WTC11 (cell line): ENCODE measurements at places on chromosomes 3 and 15.

- H3K4me1 ChIP-seq = no peaks in the 10 kb centered on the region
- no peak for DNase-seq
- H3K27me3 ChIP-seq = no peaks in the 10 kb centered on the region
- no peak overlapping the region for H3K27ac ChIP-seq
These were observed 41.1 kb downstream of the MFSD1 start for GRCh38 chr3:158842976-158843375.

DNA sequence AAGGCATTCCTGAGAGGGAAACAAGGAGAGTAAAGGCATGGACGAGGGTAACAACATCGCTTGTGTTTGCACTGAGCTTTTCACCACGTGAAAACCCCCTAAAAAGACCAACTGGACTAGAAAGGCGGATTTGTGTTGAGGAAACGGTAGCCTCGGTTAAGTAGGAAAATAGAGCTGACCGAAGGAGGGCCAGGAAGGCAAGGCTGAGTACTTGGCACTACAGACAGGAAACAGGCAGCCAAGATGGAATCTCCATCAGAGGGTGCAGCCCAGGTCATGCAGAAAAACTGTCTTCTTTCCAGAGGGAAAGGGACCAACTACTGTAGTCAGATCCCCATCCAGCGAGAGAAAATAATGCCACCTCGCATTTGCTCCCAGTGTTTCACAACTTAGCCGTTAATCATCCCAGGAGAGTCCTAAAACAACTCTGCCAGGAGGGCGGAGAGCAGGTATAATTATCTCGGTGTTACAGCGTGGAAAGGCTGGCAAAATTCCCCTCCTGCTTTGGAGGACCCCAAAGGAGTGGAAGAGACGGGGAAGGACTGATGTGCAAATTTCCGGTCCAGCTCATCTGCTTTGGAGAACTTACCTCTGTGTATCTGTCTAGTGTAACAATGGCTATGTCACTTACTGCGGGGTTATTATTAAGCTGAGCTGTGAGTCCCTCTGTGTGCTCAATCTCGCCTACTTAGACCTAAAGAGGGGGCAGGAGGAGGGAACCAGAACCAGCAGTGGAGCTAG is 77.2 kb downstream of the MYO1E start:
- H3K4me3 ChIP-seq = no peak overlapping the region
- peaks cover 65% of the 10 kb centered on the region for H3K4me1 ChIP-seq
- no peaks in the 10 kb centered on the region for H3K27me3 ChIP-seq
- no peaks in the 10 kb centered on the region for H3K36me3 ChIP-seq
- peak overlapping the region; percentile 51 for H3K27ac ChIP-seq
- no peak for DNase-seq

DNA sequence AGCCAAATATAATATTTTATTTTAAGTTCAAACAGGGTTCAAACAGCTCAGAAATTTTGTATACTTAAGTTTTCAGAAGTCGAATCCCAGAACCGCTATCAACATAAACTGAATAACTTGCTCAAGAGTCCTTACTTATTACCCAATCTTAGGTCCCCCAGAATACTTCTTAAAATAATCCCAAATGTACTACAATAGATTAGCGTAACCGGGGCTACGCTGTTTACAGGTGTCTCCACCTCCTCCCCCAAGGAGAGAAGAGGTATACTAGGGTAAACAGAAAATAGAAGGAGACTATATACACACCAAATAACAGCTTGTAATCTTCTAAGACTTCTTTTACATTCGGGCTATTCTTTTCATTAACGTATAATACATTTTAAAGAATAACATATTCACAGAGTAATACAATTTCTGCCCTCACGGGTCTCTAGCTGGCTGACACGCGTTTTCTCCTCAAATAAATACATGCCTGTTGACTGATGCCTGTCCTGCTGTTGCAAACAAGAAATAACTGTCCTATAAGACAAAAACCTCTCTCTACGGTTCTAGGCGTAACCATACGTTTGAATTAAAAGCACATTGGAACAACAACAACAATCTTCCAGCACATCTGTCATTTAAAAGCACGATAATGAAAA is 1.3 kb downstream of the DENND4A start:
- peak overlapping the region; percentile 66 for H3K27ac ChIP-seq
- peak overlapping the region; percentile 88 for H3K4me3 ChIP-seq
- DNase-seq = no peak

DNA sequence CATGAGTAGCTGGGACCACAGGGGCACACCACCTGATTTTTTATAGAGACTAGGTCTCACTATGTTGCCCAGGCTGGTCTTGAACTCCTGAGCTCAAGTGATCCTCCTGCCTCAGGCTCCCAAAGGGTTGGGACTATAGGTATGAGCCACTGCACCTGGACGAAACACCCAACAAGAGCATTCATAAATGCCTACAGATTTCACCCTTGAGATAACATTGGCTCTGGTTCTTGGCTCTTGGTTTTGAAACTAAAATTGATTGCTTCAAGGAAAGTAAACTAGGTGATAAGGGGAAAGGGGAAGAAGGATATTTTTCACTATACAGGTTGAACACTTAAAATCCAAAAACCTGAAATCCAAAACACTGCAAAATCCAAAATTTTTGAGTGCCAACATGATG is 10.3 kb downstream of the AP3S2 start:
- no peaks in the 10 kb centered on the region for H3K4me1 ChIP-seq
- H3K4me3 ChIP-seq = no peak overlapping the region
- DNase-seq = no peak
- no peak overlapping the region for H3K27ac ChIP-seq
- peaks cover 21% of the 10 kb centered on the region for H3K36me3 ChIP-seq
- H3K27me3 ChIP-seq = no peaks in the 10 kb centered on the region

DNA sequence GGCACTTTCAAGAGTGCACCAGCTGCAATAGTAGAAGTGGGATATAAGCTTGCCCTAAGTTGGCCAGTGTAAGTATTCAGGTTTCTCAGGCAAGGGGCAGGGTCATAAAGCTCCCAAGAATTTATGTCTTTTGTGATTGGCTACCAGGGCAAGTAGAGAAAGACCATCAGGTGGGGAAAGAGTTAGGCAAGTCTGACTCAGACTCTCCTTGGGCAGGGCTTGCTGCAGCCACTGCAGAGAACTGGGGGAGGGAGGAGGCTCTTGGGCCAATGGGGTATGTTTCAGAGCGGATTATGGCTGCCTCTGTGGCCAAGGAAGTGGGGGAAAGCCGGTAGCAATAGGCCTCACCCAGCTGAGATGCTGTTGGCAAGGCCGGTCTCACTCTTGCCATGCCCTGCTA is 44.6 kb upstream of the SLC25A36 start:
- no peak for DNase-seq
- no peak overlapping the region for H3K27ac ChIP-seq
- no peaks in the 10 kb centered on the region for H3K4me1 ChIP-seq
- H3K27me3 ChIP-seq = peaks cover 32% of the 10 kb centered on the region
- no peaks in the 10 kb centered on the region for H3K36me3 ChIP-seq
- no peak overlapping the region for H3K4me3 ChIP-seq

- H3K4me1 ChIP-seq = no peaks in the 10 kb centered on the region
- no peaks in the 10 kb centered on the region for H3K27me3 ChIP-seq
- DNase-seq = no peak
- H3K4me3 ChIP-seq = no peak overlapping the region
These were observed 3.3 kb downstream of the STAB1 start for GRCh38 chr3:52498137-52499054.

DNA sequence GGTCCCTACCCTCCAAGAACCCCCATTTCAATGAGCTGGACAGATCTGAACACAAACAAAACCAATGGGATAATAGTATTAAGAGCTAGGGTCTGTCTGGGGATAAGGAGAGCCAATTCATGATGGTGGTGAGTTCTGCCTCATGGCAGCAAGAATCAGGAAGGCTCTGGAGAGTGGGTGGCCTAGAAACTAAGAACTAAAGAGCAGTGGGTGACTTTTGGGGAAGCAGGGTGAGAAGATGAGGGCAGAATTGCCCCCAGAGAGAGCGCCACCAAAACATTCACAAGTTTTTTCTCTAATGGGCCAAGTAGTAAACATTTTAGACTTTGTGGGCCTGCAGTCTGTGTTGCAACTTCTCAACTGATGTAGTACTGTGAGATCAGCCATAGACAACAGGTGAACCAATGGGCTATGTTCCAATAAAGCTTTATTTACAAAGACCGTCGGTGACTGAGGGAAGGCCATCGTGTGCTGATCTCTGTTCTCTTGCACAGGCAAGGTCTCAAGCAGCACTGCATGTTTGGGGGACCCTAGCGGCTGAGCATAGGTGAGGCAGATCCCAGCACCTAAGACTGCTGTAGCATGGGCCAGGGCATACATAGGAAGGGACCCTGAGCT is 225.5 kb upstream of the ST8SIA2 start:
- no peak for DNase-seq
- H3K4me3 ChIP-seq = no peak overlapping the region
- peaks cover 39% of the 10 kb centered on the region for H3K4me1 ChIP-seq
- H3K27ac ChIP-seq = no peak overlapping the region
- no peaks in the 10 kb centered on the region for H3K36me3 ChIP-seq

GRCh38 chr15:94366781-94367180 is 135.4 kb downstream of the MCTP2 start:
- H3K36me3 ChIP-seq = no peaks in the 10 kb centered on the region
- H3K4me1 ChIP-seq = peaks cover 20% of the 10 kb centered on the region
- no peaks in the 10 kb centered on the region for H3K27me3 ChIP-seq
- H3K27ac ChIP-seq = no peak overlapping the region
- no peak overlapping the region for H3K4me3 ChIP-seq

GRCh38 chr3:150091626-150092025 is 120.9 kb upstream of the PFN2 start:
- H3K4me3 ChIP-seq = no peak overlapping the region
- no peak overlapping the region for H3K27ac ChIP-seq
- H3K36me3 ChIP-seq = no peaks in the 10 kb centered on the region
- no peak for DNase-seq

DNA sequence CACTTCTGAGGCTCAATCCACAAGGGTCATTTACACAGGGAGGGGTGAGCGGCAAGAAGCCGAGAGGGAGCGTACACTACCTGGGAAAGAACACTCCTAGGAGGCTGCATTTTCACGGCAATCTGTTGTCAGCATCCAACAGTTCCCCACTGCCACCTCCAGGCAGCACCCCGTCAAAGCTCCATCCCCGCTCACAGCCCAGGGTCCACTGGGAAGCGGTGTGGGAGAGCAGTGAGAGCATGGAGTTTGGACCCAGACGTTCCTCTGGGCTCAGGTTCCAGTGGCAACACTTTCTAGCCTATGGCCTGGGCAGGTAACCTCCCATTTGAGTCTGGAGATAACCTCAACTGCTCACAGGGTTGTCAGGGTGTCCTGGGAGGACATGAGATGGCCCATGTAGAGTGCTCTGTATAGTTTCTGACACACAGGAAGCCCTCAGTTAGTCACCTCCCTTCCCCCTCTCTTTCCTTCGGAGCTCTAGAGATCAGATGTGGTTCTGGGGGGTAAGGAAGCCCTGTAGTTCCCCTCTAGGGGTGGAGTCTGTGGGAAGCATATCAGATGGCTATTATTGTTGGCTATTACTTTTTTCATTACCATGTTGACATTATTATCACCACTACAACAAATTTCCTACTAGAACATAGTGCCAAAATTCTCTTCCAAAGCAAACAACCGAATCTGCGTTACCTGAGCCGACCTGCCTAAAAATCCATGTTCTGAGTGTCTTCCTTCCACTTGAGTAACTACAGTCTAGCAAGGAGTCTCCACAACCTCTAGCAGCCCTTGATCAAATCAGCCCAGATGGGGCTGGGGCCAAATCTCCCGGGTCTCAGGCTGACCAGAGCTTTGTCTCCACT is 29.1 kb downstream of the RUVBL1 start:
- no peak overlapping the region for H3K4me3 ChIP-seq
- peaks cover 54% of the 10 kb centered on the region for H3K4me1 ChIP-seq
- no peaks in the 10 kb centered on the region for H3K27me3 ChIP-seq
